Tibial nerve (tissue), 4 donors: ENCODE measurements at places on chromosomes 4 and X.

GRCh38 chrX:109874548-109874947 is 128.4 kb upstream of the TMEM164 start:
- DNase-seq: no peak
- H3K36me3 ChIP-seq: no peaks in the 10 kb centered on the region
- no peak overlapping the region for H3K4me3 ChIP-seq
- H3K27ac ChIP-seq: no peak overlapping the region

- H3K27me3 ChIP-seq: no peaks in the 10 kb centered on the region
- H3K4me3 ChIP-seq: no peak overlapping the region
These were observed 30.7 kb upstream of the SGMS2 start for GRCh38 chr4:107793996-107794395.

GRCh38 chrX:17459008-17459611 is 84.1 kb downstream of the NHS start:
- H3K36me3 ChIP-seq: no peaks in the 10 kb centered on the region
- H3K27me3 ChIP-seq: no peaks in the 10 kb centered on the region
- peaks cover 9% of the 10 kb centered on the region for H3K4me1 ChIP-seq
- peak; percentile 35 for DNase-seq
- H3K4me3 ChIP-seq: no peak overlapping the region

GRCh38 chr4:173357939-173358338 is 12.8 kb upstream of the SAP30 start:
- H3K27me3 ChIP-seq: no peaks in the 10 kb centered on the region
- no peak for DNase-seq
- no peaks in the 10 kb centered on the region for H3K4me1 ChIP-seq
- H3K4me3 ChIP-seq: no peak overlapping the region

- no peaks in the 10 kb centered on the region for H3K4me1 ChIP-seq
- H3K27me3 ChIP-seq: no peaks in the 10 kb centered on the region
- H3K36me3 ChIP-seq: no peaks in the 10 kb centered on the region
These were observed 6.2 kb upstream of the STK32B start for GRCh38 chr4:5045097-5045496.

DNA sequence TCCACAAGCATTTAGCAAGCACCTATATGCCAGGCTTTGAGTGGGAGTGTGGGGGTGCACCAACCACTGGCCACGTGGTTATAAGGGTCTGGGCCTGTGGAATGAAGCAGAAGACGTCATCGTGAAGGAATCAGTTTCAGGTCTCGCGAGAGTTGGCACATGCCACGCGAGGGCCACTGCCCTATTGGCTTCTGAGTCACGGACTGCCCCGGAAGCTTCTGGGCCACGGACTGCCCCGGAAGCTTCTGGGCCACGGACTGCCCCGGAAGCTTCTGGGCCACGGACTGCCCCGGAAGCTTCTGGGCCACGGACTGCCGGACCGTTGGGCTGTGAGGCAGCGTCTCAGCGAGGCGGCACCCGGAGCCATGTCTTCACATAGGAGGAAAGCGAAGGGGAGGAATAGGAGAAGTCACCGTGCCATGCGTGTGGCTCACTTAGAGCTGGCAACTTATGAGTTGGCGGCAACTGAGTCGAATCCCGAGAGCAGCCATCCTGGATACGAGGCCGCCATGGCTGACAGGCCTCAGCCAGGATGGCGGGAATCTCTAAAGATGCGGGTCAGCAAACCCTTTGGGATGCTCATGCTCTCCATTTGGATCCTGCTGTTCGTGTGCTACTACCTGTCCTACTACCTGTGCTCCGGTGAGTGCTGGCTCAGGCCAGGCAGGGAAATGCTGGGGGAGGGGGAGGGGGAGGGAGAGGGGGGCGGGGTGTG is at the start of gene FMR1NB:
Gene FMR1NB (plus strand): TSS at position 300 of the 715 bp plus-strand sequence. CDS start 66 bp downstream, at position 366.
- H3K4me3 ChIP-seq: no peak within 1 kb of the TSS
- no peaks in the 10 kb centered on the region for H3K4me1 ChIP-seq
- H3K27ac ChIP-seq: no peak within 1 kb of the TSS
- no peaks in the 10 kb centered on the region for H3K27me3 ChIP-seq
- DNase-seq: no peak

- peak overlapping the region; percentile 72 for H3K27ac ChIP-seq
- H3K4me3 ChIP-seq: no peak overlapping the region
- no peaks in the 10 kb centered on the region for H3K4me1 ChIP-seq
- no peaks in the 10 kb centered on the region for H3K36me3 ChIP-seq
- DNase-seq: no peak
These were observed 6.9 kb downstream of the ARFIP1 start for GRCh38 chr4:152786627-152787026.

DNA sequence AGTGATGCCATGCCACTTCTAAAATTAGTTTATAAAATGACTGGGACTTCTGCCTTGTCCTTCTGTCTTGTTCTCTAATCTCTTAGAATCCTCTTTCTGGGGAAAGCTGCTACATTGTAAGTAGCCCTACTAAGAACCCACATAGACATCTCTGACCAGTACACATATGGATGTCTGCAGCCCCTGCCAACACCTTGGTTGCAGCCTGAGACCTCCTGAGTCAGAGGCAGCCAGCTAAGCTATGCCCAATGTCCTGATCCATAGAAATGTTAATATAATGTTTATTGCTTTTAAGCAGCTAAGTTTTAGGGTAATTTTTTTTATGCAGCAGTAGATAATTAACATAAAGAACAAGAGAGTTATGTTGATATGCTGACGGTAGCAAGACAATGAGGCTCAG is 1029.5 kb upstream of the INTU start:
- H3K36me3 ChIP-seq: no peaks in the 10 kb centered on the region
- DNase-seq: no peak
- H3K27me3 ChIP-seq: no peaks in the 10 kb centered on the region
- no peaks in the 10 kb centered on the region for H3K4me1 ChIP-seq

DNA sequence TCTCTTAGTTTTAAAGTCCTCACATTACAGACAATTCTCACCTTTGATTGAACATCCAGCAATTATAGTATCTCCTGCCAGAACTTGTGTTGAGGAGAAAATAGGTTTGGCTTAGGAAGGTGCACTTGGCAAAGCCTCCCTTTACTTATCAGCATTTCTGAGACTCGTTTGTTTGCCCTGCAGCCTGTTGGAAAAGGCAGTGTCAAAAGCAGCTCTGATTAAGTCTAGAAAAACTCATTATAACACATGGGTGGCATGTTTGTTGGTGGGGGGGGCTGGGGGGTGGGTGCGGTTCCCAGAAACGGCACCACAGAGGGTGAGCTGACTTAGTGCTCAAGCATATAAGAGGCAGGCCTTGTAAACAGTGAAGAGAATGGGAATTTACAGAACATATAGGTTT is 21.7 kb upstream of the PUDP start:
- no peak for DNase-seq
- H3K27me3 ChIP-seq: no peaks in the 10 kb centered on the region
- H3K27ac ChIP-seq: no peak overlapping the region
- no peak overlapping the region for H3K4me3 ChIP-seq
- H3K4me1 ChIP-seq: no peaks in the 10 kb centered on the region

GRCh38 chr4:123055943-123056342 is 133.5 kb upstream of the NUDT6 start:
- H3K27me3 ChIP-seq: no peaks in the 10 kb centered on the region
- H3K27ac ChIP-seq: no peak overlapping the region
- H3K36me3 ChIP-seq: peaks cover 29% of the 10 kb centered on the region

DNA sequence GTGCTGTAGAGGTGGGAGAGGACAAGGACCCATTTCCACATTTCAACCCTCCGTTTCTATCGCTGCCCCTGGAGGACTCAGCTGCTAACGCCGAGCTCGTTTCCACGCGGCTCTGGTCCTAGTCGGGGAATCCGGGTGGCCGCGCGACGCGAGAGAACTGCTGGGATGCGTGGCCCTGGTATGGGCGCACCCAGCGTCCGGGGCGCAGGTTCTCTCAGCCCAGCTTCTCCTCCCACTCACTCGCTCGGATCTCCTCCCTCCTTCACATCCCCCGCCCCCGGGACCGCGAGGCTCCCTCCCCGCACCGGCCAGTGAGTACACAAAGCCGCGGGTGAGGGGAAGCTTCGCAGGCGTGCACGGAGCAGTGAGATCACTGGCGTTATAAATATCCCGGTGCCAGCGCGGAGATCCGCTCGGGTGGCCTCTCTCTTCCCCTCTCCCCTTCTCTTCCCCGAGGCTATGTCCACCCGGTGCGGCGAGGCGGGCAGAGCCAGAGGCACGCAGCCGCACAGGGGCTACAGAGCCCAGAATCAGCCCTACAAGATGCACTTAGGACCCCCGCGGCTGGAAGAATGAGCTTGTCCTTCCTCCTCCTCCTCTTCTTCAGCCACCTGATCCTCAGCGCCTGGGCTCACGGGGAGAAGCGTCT is at the start of gene FGF5:
Gene FGF5 (plus strand): TSS at position 412 of the 649 bp plus-strand sequence. CDS start 161 bp downstream, at position 573.
- no peaks in the 10 kb centered on the region for H3K4me1 ChIP-seq
- no peaks in the 10 kb centered on the region for H3K27me3 ChIP-seq
- peak within 1 kb of the TSS; percentile 26 for H3K4me3 ChIP-seq
- H3K36me3 ChIP-seq: no peaks in the 10 kb centered on the region

- no peak for DNase-seq
- no peaks in the 10 kb centered on the region for H3K27me3 ChIP-seq
- H3K4me1 ChIP-seq: no peaks in the 10 kb centered on the region
- H3K27ac ChIP-seq: no peak overlapping the region
These were observed 106.8 kb downstream of the FAM9B start for GRCh38 chrX:8927066-8927635.

DNA sequence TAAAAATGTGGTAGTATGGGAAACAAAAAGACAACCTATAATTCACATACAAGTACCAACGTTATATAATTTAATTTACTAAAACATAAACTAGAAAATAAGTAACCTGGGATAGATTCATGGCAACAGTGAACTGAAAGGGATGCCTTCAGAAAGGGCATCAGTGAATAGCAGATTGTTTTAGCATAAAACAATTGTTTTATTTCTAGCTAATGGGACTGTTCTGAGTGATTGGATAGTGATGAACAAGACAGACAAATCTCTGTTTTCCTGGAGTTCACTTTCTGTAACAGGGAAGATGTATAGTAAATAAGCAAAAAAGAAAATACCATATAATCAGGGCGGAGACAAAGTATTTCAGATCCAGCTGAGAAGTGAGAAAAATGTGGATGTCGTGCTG is 379.1 kb upstream of the SPOCK3 start:
- DNase-seq: no peak
- H3K36me3 ChIP-seq: no peaks in the 10 kb centered on the region
- H3K27ac ChIP-seq: no peak overlapping the region
- H3K27me3 ChIP-seq: no peaks in the 10 kb centered on the region
- H3K4me3 ChIP-seq: no peak overlapping the region
- no peaks in the 10 kb centered on the region for H3K4me1 ChIP-seq

DNA sequence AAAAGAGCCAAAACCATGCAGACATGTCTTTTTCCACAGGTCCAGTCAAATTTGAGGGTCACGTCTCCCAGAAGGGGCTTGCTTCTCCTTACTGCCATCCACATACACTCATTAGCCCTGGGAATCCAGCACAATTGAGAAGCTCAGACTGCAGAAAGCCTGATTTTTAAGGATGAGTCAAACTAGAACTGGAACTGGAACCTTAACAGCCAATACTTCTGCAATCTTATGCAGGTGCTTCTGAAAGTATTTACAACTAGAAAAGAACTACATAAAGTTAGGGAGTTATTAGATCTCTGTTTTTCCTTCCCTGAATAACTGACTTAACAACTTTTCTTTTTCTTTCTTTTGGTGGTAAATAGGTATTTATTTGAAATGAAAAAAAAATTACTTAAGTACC is 86.3 kb downstream of the CDS1 start:
- H3K4me3 ChIP-seq: no peak overlapping the region
- H3K27me3 ChIP-seq: no peaks in the 10 kb centered on the region
- peaks cover 93% of the 10 kb centered on the region for H3K36me3 ChIP-seq
- no peaks in the 10 kb centered on the region for H3K4me1 ChIP-seq
- H3K27ac ChIP-seq: no peak overlapping the region

- DNase-seq: no peak
- no peaks in the 10 kb centered on the region for H3K4me1 ChIP-seq
- peaks cover 25% of the 10 kb centered on the region for H3K27me3 ChIP-seq
- H3K4me3 ChIP-seq: peak within 1 kb of the TSS; percentile 35
- no peaks in the 10 kb centered on the region for H3K36me3 ChIP-seq
These were observed at the start of gene CXCL5 for GRCh38 chr4:73998040-73999011. CXCL5 (minus strand) TSS chr4:73998677; CDS start chr4:73998581, 96 bp downstream.

DNA sequence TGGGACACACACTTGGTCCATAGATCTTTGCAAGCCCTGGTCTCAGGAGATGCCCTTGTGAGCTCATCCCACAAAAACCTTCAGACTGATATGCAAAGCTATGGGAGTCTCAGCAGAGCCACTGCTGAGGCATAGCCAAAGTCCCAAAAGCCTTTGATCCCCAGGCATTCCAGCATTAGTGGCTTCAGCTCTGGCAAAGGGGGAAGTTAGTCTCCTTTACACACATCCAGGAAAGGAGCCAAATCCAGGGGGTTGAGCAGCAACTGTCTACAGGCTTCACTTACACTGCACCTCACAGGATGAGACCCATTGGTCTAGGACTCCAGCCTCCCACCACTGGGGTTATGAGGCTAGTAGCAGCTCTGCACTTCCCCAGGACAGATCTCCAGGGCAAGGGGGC is 14.0 kb downstream of the PF4 start:
- no peak overlapping the region for H3K4me3 ChIP-seq
- no peaks in the 10 kb centered on the region for H3K4me1 ChIP-seq
- no peak for DNase-seq
- H3K36me3 ChIP-seq: no peaks in the 10 kb centered on the region

DNA sequence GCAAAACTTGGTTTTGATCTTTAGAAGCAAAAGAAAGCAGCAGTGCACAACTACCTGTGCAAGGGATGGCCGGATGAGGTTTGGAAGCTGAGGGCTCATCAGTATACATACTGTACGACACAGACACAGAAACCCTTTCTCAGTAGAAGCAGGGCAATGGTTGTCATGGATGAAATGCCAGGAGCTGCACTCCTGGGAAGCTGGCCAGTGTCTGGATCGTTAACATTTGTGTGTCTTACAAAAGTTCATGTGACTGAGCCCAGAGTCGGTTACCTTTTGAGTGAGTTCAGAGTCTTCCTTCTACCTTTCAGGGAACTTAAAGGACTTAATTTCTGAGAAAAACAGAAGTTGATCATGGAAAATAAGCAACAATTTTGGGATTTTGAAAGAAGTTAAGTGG is 230.3 kb downstream of the APBB2 start:
- no peaks in the 10 kb centered on the region for H3K27me3 ChIP-seq
- peak overlapping the region; percentile 8 for H3K27ac ChIP-seq
- peaks cover 14% of the 10 kb centered on the region for H3K36me3 ChIP-seq
- H3K4me1 ChIP-seq: no peaks in the 10 kb centered on the region

DNA sequence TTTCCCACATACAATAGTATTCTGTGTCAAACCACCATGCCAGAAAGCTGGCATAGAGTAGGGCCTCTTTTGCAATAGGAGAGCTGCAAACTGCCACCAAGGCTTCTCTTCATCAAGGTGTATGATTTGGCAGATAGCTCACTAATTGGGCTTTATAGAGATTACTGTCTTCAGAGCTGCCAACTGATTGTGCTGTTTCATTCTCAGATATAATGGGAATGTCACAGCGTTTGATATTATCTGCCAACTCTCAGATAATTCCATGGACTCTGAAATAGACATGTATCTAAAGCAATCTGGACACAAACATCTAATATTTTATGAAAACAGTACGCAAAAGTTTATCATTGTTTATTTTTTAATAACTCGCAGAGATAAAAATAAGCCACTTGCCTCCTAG is 1289.1 kb downstream of the STIM2 start:
- H3K4me1 ChIP-seq: no peaks in the 10 kb centered on the region
- no peak for DNase-seq
- no peak overlapping the region for H3K27ac ChIP-seq
- no peaks in the 10 kb centered on the region for H3K27me3 ChIP-seq
- H3K4me3 ChIP-seq: no peak overlapping the region
